ENCODE measurements at places on chromosomes 12 and 14.

GRCh38 chr12:51262758-51263177 lies 7.4 kb downstream of the SMAGP start:
- no peak for DNase-seq

- no peak for DNase-seq
Measured at GRCh38 chr12:82486524-82487235, 128.4 kb downstream of the METTL25 start.

- no peak for DNase-seq
Measured at GRCh38 chr12:33825986-33826602, 196.2 kb upstream of the ALG10 start.

DNA sequence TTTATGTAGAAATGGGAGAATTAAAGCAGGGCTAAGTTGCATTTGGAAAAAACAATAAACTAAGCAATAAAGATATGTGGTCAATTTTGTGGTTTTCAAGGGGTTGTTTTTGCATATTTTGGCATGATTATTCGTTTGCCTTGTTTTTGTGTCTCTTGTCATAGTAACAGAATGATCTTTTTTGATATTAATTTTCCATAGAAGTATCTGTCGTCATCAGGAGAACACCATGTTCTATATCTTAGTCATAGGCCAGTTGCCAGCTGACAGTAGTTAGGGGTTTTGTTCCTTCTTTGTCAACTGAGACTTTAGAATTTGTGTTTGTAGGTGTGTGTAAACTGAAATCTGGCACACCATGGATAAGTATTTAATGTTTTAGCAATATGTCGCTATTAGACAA lies 1354.8 kb downstream of the LRFN5 start:
- no peak for DNase-seq

GRCh38 chr14:70023871-70024270 lies 144.7 kb downstream of the SMOC1 start:
- DNase-seq, result no peak

DNA sequence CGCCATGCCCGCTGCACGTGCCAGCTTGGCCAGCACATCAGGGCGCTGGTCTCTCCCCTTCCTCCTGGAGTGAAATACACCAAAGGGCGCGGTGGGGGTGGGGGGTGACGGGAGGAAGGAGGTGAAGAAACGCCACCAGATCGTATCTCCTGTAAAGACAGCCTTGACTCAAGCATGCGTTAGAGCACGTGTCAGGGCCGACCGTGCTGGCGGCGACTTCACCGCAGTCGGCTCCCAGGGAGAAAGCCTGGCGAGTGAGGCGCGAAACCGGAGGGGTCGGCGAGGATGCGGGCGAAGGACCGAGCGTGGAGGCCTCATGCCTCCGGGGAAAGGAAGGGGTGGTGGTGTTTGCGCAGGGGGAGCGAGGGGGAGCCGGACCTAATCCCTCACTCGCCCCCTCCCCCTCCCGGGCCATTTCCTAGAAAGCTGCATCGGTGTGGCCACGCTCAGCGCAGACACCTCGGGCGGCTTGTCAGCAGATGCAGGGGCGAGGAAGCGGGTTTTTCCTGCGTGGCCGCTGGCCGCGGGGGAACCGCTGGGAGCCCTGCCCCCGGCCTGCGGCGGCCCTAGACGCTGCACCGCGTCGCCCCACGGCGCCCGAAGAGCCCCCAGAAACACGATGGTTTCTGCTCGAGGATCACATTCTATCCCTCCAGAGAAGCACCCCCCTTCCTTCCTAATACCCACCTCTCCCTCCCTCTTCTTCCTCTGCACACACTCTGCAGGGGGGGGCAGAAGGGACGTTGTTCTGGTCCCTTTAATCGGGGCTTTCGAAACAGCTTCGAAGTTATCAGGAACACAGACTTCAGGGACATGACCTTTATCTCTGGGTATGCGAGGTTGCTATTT lies 914 bp upstream of the CCND2 start:
- DNase-seq, result peak; percentile 51

DNA sequence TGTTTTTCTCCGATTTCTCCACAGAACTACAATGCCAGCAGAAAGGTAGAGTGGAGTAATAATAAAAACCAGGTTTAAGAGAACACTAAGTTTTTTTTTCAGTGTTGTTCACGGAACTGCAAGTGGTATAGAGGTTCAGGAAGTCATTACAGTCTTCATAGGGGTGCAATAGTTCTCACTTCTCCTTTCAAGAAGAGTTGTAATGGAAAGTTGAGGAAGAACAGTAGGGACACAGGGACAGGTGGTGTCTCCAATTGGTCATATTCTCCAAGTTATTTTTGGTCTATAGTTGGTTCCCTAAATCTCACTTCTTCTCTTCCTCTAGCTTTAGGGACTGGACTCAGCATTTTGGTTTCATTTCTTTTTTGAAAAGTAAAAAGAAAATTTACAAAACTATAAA lies 894.0 kb downstream of the NRXN3 start:
- no peak for DNase-seq

DNA sequence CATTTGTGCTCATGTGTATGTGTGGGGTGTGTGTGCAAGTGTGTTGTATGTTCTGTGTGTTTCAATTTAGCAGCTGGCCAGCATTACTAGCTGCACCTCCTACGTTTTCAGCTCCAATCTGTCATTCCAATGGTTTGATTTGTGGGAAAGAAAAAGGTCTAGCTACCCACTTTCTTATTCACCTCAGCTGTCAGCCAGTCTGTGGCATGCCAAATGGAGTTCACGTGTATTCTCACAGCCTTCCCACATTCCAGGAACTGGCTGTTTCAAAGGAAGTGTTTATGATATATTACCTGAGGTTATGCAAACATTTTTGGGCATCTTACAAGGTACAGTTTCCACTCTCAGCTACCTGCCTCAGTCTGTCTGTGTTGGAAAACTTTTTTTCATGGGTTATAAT lies 220.2 kb upstream of the CPNE8 start:
- no peak for DNase-seq
